ENCODE measurements at places on chromosomes 16 and 17.

DNA sequence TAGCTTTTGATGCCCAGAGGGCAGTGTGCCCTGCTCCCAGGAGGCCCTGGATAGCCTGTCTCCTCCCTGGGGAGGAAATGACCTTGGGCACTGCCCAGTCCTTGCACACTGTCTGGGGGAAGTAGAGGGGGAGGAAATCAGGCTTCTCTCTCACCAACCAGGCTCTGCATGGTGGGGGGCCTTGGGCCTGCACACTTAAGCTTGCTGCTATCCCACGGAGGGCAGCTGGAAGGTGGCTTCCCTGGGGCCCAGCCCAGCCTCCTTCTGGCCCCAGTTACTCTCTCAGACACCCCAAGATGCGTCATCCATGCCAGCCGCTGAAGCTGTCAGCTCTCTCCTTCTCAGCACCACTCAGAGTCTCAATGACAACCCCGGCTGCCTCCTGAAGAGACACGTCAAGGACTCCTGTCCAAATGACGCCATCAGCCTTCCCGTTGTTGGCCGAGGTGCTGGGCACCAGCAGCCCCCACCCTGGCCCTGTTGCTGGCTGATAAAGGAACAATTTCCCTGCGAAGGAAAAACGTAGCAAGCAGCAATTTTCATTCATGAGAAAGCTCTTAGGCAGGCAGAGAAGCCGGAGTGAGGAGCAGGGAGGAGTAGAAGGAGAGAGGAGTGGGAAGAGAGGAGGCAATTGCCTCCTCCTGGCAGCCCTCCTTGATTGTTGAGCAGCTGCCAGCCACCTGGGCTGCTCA, 95.5 kb downstream of the SDK2 start:
- no peak for DNase-seq

GRCh38 chr16:67528222-67528869, at the start of gene RIPOR1:
RIPOR1 (plus strand) TSS chr16:67528829; CDS start chr16:67538447, 9,618 bp downstream.
- peak; percentile 75 for DNase-seq

GRCh38 chr17:36524428-36524876, 10.2 kb downstream of the MYO19 start:
- DNase-seq, result no peak

- DNase-seq, result no peak
Observed at GRCh38 chr17:75697651-75698291, 23.5 kb upstream of the ITGB4 start.

DNA sequence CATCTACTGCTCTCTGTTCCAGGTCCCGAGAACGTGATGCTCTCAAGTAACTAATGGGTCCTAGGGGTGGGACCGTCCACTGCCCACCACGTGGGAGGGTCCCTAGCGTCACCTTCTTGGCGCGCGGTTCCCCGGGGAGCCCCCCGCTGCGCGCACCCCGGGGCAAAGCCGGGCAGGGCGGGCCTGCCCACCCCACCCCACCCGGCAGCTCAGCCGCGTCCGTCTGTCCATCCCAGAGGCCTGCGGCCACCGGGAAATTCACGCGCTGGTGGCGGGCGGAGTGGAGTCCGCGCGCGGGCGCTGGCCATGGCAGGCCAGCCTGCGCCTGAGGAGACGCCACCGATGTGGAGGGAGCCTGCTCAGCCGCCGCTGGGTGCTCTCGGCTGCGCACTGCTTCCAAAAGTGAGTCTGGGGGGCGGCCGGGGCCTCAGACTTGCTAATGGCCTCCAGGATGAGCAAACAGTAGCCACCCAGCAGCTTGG, 494 bp downstream of the PRSS41 start:
- no peak for DNase-seq

DNA sequence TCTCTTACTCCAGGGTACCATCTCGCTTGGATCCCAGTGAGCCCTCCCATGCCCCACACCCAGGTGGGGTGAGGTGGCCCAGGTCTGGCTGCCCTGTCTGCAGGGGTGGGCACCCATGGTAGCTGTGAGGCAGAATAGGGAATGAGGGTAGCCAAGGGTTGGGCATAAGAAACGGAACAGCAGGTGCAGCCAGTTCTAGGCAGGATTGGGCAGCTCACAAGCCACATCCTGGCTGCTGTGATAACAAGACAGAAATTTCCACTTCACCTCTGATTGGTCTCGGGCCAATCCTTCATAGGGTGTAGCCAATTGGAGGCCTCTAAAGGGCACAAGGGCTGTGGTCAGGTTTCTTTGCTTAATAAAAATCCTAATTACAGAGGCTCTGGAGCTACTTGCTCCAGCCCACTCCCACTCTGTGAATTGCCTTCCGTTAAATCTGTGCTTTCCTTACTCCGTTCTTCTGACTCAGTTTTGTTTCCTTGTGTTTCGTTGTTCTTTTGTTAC, 1.5 kb upstream of the ARHGDIG start:
- no peak for DNase-seq

- DNase-seq, result no peak
Observed at GRCh38 chr16:14527411-14528044, 102.5 kb downstream of the PARN start.

- no peak for DNase-seq
Observed at GRCh38 chr17:67239597-67239996, 5.4 kb downstream of the HELZ start.

- no peak for DNase-seq
Observed at GRCh38 chr16:64202571-64202970, 919.3 kb downstream of the CDH11 start.

DNA sequence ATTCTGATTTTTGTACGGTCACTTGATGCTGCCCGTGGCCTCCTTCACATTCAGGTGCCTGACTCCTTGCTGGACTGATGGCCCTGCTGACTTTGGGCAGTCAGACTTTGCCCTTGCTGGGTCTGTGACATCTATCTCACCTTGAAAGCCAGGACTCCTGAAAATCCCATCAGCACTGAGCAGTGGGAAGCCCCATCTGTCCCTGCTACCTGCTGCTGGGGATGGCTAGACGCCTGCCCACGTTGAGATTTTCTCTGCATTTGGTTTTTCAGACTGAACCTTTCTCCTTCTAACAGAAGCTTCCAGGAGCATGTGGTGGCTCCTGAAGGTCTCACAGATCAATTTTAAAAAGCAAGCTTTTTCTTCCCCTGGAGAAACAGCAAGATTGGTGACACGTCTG, 10.2 kb upstream of the ZNF18 start:
- peak; percentile 23 for DNase-seq

Data from retina (tissue), 1 donor.